ENCODE measurements at places on chromosomes 6 and 20.

GRCh38 chr6:20399518-20399917 lies 2.2 kb upstream of the E2F3 start:
- DNase-seq: no peak

GRCh38 chr6:85183841-85184240 lies 266.0 kb upstream of the NT5E start:
- no peak for DNase-seq

DNA sequence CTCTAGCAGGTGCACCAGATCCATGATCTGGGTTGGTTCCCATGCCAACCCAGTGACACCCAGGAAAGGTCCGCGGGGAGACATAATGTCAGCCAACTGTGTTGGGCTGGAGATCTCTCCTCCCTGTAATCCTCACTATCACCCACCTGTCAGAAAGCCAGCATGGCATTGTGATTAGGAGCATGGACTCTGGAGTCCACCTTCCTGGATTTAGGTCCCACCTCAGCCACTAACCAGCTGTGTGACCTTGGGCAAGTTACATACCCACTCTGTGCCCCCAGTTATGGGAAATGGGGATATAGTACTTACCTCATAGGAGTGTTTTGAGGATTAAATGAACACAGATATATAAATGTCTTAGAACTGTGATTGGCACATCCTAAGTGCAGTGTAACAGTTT lies 97.9 kb downstream of the ZDHHC14 start:
- no peak for DNase-seq

- no peak for DNase-seq
These were observed at the start of gene SGK1 for GRCh38 chr6:134317471-134318131. TSS of gene SGK1 (minus strand) at chr6:134318112. CDS start at chr6:134317460, 652 bp downstream.

GRCh38 chr6:73017476-73017875 lies 207.8 kb downstream of the KHDC1L start:
- DNase-seq: no peak

- DNase-seq: no peak
These were observed 312.6 kb downstream of the CLIC5 start for GRCh38 chr6:45702849-45703739.

DNA sequence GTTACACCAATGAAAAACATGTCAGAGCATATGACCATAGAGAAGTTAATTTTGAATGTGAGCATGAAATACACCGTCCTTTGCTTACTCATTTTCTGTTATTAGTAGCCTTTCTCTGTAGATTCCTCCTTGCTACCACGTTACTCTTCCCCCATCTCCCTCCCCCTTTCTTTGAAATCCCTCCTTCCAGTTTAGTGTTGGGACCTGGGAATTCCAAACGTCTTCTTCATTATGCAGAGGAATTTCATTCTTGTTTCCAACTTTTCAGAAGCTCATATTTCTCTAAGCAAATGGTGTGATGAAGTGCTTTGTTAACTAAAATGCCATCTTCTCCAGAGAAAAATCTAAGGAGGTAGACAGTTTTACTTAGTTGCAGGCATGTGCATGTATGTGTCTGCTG lies 122.4 kb downstream of the MCHR2 start:
- no peak for DNase-seq

- no peak for DNase-seq
These were observed 52.8 kb downstream of the MYB start for GRCh38 chr6:135233686-135234491.

DNA sequence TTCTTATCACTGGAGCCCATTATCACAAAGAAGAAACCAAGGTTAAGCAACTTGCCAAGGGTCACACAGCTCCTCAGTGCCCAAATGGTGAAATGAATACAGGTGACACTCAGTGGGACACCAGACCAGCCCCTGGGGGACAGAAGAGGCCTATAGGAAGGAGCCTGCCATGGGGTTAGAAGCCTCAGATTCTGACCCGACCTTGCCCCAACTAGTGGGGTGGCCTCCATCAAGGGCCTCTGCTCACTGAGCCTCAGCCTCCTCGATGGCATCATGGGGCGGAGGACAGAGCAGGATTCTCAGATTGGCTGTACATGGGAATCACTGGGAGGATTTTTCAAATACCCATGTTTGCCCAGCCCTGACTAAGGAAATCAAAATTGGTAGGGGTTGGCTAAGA lies 47.6 kb downstream of the MRPL14 start:
- no peak for DNase-seq

- no peak for DNase-seq
These were observed 33.2 kb downstream of the DNAAF9 start for GRCh38 chr20:3374296-3374695.

DNA sequence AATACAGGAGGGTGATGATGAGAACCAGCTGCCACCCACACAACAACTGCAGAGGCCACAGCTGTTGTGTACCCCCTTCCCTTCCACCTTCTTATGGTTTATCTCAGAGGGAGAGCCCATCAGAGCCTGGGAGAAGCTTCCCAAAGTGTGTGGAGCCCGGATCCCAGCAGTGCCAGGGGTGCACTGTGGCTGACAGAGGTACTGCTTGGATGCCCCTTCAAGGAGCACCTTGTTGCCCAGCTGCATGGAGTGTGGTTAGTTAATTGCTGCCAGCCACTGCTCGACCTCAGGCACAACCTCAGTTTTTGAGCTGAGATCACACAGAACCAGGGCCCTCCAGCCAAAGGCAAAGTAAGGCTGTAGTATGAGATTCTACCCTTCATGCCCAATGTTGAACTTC lies 13.0 kb downstream of the PI3 start:
- DNase-seq: no peak

DNA sequence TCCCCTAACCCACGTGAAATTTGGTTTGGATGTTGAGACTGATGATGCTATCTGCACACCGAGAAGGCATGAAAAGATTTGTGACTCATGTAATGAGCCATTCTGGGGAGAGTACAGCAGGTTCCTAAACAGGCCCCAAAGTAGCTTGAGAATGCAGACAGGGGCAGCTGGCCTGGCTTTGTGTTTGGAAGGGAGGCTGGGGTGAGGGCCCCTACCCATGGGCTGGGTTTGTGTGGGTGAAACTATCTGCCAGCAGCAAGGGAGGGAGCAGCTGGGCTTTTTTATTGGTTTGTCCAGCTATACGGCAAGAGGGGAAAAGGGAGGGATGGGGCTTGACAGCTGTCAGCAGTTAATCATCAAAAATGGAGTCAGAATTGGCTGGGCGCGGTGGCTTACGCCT lies 87.0 kb upstream of the RNF24 start:
- no peak for DNase-seq

DNA sequence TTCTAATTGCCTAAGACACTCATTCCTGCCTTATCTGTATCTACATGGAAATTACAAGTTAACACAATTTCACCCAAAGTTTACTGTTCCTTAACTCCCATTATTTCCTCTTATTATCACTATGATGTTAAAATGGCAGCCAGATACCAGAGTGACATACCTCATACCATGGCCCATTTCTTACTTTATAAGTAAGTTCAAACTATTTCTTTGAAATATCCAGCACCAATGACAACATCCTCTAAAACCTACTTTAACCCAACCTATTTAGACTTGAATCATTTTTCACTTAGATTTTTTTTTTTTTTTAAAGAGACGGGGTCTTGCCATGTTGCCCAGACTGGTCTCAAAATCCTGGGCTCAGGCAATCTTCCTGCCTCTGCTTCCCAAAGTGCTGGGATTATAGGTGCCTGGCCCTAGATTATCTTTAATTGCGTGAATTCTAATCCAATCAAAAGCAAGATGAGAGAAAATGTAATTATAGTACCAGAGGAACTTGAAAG lies 10.0 kb downstream of the REV3L start:
- no peak for DNase-seq

DNA sequence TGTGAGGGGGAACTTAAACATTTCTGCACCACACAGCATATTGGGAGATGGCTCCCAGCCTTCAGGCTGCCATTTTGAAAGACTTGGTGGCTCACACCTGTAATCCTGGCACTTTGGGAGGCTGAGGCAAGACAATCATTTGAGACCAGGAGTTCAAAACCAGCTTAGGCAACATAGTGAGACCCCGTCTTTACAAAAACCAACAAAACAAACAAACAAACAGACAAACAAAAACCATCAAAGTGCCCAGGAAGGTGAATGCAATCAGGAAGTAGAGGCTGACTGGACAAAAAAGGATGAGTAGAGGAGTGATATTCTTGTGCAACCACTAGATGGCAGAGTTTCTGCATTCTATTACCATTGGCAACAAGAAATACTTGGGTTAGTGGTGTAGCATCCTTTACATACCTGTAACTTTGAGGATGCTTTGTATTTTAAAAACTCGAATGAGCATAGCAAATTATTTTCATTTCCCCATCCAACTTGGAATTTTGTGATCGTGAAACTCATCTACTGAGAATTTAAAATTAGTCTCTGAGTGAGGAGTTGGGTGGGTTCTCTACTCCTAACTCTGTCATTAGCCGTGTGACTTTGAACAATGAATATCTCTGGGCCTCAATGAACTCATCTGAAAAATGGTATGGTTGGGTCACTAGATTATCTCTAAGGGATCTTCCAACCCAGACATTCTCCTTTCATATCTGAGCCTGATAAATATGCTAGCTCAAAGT lies 84.4 kb downstream of the CRYBG1 start:
- DNase-seq: no peak

GRCh38 chr6:79416931-79417330 lies 120.3 kb downstream of the LCA5 start:
- no peak for DNase-seq

DNA sequence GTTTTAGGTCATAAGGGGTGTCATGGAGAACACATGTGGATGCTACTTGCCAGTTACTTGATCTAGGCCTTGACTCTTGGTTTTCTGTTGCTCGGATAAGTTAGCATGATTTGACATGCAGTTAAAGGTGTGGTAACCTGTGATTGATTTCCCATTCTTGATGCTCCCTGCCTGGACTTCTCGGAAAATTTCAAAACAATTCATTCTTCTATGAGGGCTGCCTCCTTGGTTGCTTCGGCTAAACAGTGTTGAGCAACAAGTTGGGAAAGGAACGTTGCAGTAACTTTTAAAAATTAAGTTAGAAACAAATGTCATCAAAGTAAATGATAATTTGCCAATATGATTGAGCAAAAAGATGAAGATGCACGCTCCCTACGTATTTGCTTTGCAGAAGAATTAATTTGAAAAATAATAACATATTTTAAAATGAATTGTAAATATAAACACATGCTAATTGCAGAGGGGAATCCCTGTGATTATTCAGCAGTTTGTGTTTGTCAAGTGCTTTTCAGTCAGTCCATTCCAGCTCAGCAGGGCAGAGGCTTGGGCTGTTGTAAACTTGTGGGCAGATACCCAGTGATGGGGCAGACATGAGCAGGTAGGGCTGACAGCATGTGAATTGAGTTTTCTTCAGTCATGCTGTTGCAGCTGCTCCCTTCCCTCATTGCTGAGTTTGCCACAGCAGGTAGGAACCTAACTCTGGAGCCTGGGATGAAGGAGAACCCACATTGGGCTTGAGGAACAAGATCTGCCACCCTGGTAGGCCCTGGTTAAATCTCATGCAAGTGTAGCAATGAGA lies 110.2 kb downstream of the ESR1 start:
- no peak for DNase-seq

DNA sequence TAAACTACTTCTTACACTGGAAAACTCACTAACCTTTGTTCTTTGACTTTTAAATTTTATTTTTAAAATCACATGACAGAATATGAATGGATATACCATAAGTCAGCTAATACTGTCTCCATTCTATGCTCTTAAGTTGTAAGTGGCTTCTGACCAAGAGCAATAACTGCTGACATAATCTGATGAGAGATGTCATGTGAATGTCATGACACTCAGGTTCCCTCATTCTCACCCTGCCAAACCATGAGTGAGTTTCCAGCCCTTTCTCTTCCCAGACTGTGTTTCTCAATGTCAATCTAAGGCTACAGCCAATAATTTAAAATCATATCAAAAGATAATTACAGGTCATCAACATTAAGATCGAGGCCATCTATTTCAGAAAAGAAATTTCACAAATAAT lies 39.7 kb downstream of the KIF16B start:
- DNase-seq: no peak

DNA sequence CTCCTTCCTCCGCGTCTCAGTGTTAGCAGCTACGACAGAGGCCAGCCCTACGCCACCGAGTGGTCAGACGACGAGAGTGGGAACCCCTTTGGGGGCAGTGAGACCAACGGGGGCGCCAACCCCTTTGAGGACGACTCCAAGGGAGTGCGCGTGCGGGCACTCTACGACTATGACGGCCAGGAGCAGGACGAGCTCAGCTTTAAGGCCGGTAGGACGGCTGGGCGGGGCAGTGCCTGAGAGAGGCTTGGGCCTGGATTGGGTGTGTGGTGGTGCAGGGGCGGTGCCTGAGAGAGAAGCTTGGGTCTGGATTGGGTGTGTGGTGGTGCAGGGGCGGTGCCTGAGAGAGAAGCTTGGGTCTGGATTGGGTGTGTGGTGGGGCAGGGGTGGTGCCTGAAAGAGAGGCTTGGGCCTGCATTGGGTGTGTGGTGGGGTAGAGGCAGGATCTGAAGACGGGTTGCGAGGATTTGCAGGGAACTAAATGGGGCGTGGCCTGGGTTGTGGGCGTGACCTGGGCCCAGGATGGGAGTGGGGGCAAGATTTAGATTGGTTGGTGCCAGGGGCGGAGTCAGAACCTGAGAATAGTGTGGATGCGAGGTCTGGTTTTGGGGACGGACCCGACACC lies 24.4 kb downstream of the SPDEF start:
- DNase-seq: no peak

DNA sequence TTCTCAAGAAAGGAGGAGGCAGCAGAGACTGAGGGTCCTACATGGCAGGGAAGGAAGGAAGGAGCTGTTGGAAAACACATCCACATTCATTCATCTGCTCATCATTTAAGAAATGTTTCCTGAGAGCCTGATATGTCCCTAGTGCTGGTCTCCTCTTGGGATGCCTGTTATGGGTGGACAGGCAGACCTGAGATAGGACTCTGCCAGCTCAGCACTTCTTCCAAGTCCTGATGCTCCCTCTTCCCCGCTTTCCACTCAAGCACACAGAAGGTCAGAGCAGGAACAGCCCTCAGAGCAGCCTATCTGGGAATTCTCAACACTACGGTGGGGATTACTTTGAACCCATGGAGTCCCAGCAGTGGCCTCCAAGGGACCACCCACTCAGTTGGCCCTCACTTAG lies 8.0 kb upstream of the SIRPD start:
- no peak for DNase-seq
